ENCODE measurements at places on chromosomes 2 and 18. TPM values are rescaled to one million over a fixed set of nuclear protein-coding genes. Genes with fewer than 3 reads are reported as not detected.
A peak's percentile ranks its signal among the peaks of the same experiment; 100 is the strongest.

DNA sequence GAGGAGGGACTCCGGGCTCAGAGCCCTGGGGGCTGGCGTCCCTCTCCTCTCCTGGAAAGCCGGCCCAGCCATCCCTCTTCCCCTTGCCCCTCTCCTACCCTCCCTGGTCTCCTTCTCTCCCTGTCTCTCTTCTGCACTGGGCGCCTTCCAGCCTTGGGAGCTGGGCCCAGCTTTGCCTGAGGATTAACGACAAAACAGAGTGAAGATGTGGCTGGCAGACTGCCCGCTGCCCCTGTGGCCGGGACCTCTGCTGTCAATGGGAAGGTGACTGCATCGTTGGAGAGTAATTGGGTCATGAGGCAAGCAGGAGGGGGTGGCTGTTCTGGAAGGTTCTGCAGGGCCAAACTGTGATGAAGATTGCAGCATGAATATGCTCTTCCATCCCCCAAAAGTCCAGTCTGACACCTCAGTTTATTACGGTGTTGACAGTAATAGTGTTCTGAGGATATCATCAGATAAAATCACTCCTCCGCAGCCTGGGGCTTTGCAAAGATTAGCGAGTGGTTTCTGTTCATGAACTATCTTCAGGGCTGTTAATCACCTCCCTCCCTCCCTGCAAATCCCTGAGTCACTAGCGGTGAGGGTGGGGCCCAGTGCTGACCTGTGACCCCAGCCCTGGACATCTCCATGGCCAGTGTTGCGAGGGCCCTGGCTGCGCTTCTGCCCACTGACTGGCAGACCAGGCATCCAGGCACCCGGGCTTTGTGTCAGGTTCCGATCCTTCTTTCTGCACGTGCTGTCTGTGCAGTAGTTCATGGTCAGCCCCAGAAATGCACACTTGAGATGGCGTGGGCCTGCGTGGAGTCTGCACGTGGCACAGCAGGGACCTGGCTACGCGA lies 23.0 kb downstream of the RTP5 start:
- DNase-seq, result peak; percentile 28

DNA sequence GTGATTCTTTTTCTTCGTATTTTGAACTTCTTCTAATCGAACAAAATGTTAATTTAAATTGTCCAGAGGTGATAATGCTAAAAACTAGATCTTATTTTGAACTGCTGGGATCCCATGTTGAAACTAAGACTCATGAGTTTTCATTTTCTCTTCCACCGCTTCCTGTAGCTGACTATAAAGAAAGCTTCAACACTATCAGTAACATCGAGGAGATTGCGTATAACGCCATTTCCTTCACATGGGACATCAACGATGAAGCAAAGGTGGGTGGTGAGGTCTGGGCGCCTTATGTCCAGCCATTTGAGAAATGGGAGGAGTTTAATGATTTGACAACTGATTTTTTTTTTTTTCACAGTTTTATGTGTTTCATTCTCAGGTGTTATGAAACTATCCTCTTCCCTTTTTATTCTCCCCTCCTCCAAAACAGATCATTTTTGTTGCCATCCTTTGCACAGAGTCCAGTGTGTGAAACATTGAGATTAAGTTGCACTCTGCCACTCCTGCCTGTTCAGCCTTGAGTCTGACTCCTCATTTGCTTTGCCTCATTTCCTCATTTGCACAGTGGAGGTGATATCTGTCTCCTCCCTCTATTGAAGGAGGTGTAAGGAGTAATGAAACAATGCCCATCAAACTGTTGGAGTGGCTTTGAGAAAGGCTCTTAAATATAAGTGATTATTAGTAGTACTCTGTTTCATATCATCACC lies 13.8 kb downstream of the GRHL1 start:
- DNase-seq, result no peak

DNA sequence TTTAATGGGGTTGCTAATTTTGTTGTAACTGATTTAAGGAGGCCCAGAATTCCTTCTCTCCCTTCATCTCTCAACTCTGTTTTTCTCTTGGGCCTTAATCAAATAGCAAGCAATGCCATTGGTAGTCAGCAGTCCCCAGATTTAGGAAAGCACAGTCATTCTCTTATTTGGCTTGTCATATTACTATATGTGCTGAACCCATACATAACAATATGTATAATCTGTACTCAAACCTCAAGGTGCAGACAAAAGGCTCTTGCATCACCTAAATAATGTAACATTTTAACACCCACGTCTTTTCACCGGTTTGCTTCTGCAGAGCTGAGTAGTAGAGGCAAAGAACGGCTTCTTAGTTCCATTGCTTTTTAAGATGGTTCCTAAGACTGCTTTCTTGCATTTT lies 33.4 kb downstream of the METTL8 start:
- no peak for DNase-seq

- DNase-seq, result no peak
Measured at GRCh38 chr2:39731546-39731945, 47.5 kb downstream of the THUMPD2 start.

DNA sequence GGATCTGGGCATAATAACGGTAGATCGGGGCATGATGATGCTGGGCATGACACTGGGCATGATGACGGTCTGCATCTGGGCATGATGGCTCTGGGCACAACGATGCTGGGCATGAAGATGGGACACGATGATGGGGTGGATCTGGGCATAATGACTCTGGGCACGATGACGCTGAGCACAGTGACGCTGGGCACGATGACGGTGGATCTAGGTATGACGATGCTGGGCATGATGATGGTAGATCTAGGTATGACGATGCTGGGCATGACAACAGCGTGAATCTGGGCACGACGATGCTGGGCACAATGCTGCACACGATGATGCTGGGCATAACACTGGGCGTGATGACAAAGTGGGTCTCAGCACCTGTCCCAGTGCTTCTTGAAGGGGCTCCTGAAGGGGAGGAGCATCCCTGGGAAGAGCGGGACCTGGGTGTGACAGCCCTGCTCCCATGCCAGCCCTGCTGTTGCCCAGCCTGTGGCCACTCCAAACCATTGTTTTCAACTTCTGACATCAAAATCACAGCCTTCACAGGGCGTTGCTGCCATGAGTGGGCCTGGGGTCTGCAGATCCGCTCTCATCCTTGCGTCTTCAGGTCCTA lies 30.4 kb upstream of the ALLC start:
- no peak for DNase-seq

GRCh38 chr2:110858135-110858725 lies 125.9 kb downstream of the ACOXL start:
- no peak for DNase-seq

GRCh38 chr18:61995618-61996017 lies 102.8 kb upstream of the RNF152 start:
- DNase-seq, result no peak

DNA sequence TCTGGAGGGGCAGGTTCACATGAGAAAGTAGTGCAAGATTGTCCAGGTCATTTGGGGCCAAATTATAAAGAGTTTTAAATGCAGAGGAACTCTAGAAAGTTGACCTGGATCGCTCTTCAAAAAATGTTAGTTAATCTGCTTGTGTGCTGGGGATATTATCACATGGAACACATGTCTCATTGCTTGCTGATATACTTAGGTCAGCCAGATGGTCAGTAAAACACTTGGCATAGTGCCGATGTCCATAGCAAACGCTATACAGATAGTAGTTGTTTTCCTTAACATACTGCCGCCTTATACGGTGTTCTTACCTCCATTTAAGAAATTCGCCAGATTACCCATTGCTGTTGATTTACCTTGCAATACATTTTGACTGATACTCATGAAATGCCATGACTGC lies 103.4 kb upstream of the CWC22 start:
- DNase-seq, result no peak

GRCh38 chr2:166376873-166377272 lies 1.1 kb upstream of the SCN9A start:
- DNase-seq, result no peak

- DNase-seq, result peak; percentile 73
Measured at GRCh38 chr2:127415593-127416505, 2.4 kb upstream of the PROC start.

DNA sequence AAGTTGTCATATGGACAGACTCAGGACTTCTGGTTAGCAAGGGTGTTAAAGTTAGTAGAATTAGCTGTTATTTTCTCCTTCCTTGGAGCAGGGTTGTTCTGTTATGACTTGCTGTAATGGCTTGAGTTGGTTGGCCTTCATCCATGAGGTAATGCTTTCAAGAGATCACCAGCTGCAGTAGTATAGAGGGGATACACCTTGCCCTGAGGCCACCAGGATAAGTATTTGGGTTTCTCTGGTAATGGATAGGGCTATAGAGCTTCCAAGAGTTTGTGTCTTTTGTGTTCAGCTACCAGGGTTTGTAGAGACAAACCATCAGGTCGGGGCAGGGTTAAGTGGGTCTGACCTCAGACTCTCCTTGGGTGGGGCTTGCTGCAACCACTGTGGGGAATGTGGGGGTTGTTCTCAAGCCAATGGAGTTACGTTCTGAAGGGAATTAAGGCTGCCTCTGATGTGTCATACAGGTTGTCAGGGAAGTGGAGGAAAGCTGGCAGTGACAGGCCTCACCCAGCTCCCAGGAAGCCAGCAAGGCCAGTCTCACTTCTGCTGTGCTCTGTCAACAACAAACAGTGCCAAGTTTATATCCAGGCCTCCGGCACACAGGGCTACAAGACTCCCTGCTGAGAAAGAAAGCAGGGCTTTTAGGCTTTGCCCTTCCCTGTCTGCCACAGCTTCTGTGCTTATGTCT lies 356.6 kb downstream of the SPAG16 start:
- no peak for DNase-seq

GRCh38 chr18:20996418-20996817 lies 115.2 kb downstream of the ROCK1 start:
- DNase-seq, result no peak

DNA sequence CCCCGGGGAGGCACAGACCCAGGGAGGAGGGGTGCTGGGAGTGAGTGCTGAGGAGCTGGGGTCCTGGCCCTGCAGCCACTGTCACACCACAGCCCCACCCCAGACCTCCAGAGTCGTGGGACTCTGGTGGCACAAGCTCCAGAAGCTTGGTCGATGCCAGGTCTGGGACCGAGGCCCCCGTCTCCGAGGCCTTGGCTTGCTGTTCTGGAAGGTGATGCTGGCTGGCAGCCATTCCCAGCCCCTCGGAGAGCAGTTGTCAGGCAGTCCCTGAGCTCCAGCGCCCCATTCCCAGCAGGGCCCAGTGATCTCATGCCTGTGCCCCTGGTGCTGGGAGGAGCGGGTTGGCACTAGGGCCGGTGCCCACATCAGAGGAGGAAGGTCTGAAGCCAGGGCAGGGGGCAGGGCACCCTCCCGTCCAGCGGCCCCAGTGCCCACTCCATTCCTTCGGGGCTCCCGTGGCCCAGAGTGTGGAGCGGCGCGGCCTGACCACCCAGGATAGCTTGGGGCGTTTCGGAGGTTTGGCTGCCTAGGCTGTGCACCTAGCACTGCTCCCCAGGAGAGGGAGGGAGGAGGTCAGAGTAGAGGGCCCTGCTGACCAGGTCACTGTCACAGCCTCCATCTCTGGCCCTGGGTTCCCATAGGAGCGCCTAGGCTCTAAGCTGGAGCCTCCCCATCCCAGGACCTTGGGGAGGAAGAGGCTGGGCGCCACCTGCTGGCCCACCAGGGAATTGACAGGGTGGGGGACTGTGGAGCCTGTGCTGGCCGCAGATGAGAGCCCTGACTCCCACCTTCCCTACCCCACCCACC lies 16.8 kb upstream of the ALPI start:
- peak; percentile 49 for DNase-seq

GRCh38 chr2:165122521-165122920 lies 81.3 kb downstream of the SCN3A start:
- DNase-seq, result no peak

- no peak for DNase-seq
Measured at GRCh38 chr2:33126552-33126951, 179.8 kb downstream of the LTBP1 start.

DNA sequence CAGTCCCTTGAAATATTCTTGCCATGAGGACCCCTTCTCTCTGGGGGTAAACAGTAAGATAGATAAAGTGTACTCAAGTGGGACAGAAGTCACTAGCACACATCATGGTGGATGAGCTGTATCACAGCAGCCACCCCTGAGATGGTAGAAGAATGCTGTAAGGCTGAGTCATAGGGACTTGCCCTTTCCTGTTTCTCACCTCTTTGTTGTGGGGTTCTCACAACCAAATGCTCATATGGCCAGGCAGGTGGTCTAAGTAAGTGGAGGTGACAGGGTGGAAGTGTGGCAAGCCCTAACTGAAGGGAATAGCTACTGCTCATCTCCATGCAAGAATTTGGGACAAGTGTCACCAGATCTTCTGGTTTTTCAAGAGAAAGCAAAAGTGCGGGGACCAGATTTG lies 202.7 kb upstream of the SLC14A2 start:
- DNase-seq, result no peak

DNA sequence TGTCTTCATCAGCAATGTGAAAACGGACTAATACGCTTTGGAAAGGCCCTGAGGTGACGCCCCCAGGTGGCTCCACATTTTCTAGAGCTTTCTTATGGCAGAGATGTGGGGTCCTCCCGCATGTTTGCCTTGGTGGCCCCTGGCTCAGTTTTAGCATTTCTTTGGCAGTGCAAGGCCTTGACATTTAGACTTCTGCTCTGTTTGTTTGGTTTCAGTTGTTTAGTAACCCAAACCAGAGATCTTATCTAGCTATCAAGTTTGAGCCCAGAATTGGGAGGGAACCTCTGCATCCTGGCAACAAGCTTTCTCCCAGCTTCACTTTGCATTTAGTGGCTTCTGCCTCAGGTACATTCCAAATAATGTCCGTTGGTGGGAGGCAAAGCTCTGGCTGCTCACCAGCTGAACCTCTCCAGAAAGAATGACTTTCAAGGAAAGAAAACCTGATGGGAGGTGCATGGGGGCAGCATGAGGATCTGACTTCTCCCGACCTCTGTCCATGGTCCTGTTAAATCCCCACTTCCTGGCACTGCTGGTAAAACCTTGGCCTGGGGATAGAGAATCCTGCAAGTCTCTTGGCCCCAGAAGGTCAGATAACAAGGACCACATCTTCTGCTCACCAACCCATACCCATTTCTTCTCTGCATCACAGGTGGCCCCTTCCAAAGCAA lies 12.0 kb upstream of the MBP start:
- no peak for DNase-seq

GRCh38 chr2:19480673-19481072 lies 122.2 kb upstream of the OSR1 start:
- no peak for DNase-seq

DNA sequence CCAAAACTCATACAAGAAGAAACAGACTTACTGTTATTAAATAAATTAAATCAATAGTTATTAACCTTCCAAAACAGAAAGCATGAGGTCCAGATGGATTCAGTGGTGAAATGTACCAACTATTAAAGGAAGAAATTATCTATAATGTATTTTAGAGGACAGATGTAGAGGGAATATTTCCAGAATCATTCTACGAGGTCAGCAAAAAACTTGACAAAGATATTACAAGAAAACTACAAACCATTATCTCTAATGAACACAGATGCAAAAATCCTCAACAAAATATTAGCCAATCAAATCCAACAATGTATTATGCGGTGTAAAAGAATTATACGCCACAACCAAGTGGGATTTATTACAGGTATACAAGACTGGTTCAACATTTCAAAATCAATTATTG lies 63.7 kb downstream of the ROCK2 start:
- no peak for DNase-seq

ARMC9 gene
- total RNA-seq, result 2.3 TPM

ECEL1 gene
- total RNA-seq, result 0.37 TPM

UBXN4 gene
- 56.1 TPM for total RNA-seq

POMC gene
- total RNA-seq, result 5.3 TPM

ZSWIM2 gene
- total RNA-seq, result not detected

MEP1B gene
- not detected for total RNA-seq

SERPINB8 gene
- total RNA-seq, result 1.3 TPM

CHRNG gene
- total RNA-seq, result not detected

YES1 gene
- total RNA-seq, result 23.4 TPM

G6PC2 gene
- not detected for total RNA-seq

IRS1 gene
- 24.1 TPM for total RNA-seq

NEB gene
- 0.55 TPM for total RNA-seq

MBD1 gene
- total RNA-seq, result 58.5 TPM

NHEJ1 gene
- total RNA-seq, result 7.0 TPM

SCYGR4 gene
- not detected for total RNA-seq

COLEC12 gene
- total RNA-seq, result 8.3 TPM

ACVR1C gene
- 0.32 TPM for total RNA-seq
